ENCODE measurements at places on chromosomes 1 and 21. TPM values are rescaled to one million over a fixed set of nuclear protein-coding genes. Genes with fewer than 3 reads are reported as not detected.

The USP24 gene
- total RNA-seq, result 34.4 TPM

The LCE3D gene
- total RNA-seq, result not detected

The OPN3 gene
- 29.0 TPM for total RNA-seq

The COL9A2 gene
- under 0.01 TPM for total RNA-seq

The SH3BGRL3 gene
- total RNA-seq, result 10.1 TPM

All from epithelial cell of umbilical artery (primary cell).